ENCODE measurements at places on chromosomes 1 and 21.

- DNase-seq, result peak; percentile 89
Measured at GRCh38 chr1:168112673-168113305, 23.9 kb downstream of the GPR161 start.

DNA sequence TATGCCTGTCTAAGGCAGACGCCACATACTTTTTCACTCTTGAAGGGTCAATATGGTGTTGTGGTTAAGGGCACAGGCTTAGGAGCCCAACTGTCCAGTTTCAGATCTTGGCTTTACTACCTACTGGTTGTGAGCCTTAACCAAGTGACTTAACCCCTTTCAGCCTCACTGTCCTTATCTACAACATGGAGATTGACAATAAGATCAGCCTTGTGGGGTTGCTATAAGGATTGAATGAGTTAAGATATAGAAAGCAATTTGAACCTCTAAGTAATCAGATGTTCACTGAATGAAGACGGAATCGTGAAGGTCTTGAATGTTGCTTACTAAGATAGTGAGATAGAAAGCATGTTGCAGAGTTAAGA is 121.3 kb upstream of the JUN start:
- DNase-seq, result no peak

- no peak for DNase-seq
Measured at GRCh38 chr1:50610563-50610962, 187.3 kb upstream of the DMRTA2 start.

DNA sequence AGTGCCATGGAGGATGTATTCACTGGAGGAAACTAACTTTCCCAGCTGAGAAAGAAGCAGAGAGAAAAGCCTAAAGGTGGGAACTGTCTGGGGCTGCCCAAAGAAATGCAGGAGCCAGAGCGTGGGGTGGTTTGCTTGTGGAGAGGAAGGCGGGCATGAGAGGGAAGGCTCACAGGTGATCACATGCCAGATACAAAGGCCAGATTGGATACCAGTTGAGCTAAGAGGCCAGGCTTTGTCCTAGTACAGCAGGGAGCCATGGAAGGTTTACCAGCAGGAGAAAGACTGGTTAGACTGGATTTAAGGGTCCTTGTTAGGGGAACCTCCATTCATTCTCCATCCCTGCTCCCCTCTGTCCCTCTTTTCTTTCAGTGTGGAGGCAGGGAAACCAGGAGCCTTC is 66.4 kb downstream of the BEND5 start:
- no peak for DNase-seq

DNA sequence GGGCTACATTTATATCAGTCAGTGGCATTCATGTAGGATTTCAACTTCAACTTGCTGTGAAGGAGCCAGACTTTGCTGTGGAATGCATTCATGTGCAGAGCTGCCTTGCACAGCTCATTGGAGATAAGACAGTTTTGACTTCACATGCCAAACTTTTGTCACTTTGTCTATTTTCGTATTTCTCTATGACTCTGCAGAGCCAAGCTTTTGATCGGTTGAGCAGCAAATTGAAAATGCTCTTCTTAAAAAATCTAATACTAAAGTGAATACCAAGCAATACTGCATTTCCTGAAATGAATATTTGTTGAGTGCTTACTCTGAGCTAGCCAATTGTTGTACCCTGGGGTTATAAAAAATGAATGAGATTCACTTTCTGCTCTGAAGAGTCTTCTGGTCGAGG is 388.7 kb downstream of the ST6GALNAC3 start:
- no peak for DNase-seq

DNA sequence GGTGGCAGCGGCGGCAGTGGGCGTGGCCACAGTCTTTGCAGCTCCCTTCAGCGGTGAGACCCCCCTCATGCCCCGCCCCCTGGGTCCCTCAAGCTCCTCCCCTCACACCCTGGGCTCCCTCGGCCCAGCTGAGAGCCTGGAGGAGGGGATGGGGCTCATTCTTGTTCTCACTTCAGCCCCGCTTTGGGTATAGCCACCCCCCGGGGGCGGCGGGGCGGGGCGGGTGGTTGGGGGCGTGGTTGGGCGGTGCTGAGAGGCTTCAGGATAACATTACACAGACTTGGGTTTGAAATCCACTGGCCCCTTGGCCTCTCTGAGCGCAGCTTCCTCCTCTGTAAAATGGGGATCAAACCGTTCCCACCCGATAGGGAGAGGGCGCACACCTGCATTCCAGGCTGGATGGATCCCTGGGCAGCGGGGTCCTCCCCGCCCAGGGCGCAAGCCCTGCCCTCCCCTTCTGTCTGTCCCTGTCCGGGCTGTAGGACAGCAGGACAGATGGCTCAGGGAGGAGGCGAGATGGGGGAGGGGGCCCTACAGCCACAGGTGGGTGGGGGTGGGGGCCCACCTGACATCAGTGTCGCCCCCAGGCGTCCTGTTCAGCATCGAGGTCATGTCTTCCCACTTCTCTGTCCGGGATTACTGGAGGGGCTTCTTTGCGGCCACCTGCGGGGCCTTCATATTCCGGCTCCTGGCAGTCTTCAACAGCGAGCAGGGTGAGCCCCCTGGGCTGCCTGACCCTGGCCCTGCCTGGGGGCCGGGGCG is 5.1 kb downstream of the CLCNKA start:
- DNase-seq, result no peak

Measured in iris pigment epithelial cell (primary cell).